ENCODE measurements at places on chromosomes 1 and 21.

GRCh38 chr1:177703888-177704446 is 265.9 kb downstream of the SEC16B start:
- no peaks in the 10 kb centered on the region for H3K27me3 ChIP-seq
- H3K4me1 ChIP-seq, result no peaks in the 10 kb centered on the region
- no peak overlapping the region for H3K27ac ChIP-seq

DNA sequence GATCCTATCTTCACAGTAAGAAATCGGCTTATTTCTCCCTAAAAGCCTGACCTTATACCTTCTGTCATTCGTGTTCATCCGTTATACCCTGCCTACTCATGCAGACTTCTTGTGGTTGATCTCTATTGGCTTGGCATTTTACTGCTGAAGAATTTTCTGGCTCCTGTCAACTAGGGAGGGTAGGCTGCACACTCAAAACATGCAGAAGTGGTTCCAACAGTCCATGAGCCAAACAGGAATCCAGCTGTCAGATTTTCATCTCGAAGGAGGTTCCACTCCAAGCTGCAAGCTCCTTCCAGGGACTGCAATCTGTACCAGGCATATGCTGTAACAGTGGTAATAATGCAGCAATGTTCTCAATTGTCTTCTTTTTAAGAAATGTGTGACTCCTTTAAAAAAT is 10.1 kb downstream of the DNAJC11 start:
- no peaks in the 10 kb centered on the region for H3K4me1 ChIP-seq
- H3K27me3 ChIP-seq, result no peaks in the 10 kb centered on the region
- no peak overlapping the region for H3K27ac ChIP-seq
- no peak for DNase-seq
- no peak overlapping the region for H3K4me3 ChIP-seq

DNA sequence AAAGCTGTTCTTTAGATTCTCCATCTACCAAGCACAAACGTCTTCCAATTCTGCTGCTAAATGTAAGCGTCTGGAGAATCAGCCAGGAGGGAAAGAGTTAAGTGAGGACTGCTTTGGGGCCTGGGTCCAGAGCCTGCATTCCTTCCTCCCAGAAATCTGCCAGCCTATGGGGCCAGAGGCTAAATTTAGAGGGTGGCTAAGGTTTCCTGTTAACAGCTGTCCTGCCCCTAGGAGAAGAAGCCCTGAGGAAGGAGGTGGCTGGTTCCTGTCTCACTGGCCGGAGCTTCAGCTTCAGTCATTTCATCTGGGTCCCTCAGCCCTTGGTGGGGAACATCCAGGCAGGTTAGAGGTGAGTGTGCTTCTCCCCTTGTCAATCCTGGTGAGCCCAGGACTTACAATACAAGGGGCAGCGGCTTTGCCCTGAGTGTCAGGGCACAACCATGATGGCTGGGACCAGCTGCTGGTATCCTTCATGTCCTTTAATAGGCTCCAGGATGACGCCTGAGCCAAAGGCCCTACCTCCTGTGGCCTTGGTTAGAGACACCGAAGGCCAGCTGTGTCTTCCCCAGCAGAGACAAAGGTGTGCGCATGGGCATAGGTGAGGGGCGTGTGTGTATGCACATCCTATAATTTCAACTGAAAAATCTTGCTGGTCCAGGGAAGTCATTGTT is at the start of gene STYXL2:
TSS of gene STYXL2 (plus strand) at position 230 of the 671 bp plus-strand sequence. CDS start 775 bp downstream, outside the sequence.
- no peaks in the 10 kb centered on the region for H3K27me3 ChIP-seq
- H3K4me3 ChIP-seq, result no peak within 1 kb of the TSS
- no peaks in the 10 kb centered on the region for H3K36me3 ChIP-seq
- no peaks in the 10 kb centered on the region for H3K4me1 ChIP-seq

- no peak overlapping the region for H3K27ac ChIP-seq
- DNase-seq, result no peak
- H3K4me1 ChIP-seq, result no peaks in the 10 kb centered on the region
- no peaks in the 10 kb centered on the region for H3K36me3 ChIP-seq
- no peak overlapping the region for H3K4me3 ChIP-seq
- H3K27me3 ChIP-seq, result no peaks in the 10 kb centered on the region
Measured at GRCh38 chr21:17987382-17988101, 168.4 kb upstream of the C21orf91 start.

DNA sequence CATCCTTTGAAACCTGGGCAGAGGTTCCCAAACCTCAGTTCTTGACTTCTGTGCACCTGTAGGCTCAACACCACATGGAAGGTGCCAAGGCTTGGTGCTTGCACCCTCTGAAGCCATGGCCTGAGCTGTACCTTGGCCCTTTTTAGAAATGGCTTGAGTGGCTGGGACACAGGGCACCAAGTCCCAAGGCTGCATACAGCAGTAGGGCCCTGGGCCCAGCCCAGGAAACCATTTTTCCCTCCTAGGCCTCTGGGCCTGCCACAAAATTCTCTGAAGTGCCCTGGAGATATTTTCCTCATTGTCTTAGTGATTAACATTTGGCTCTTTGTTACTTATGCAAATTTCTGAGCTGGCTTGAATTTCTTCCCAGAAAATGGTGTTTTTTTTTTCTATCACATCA is 65.6 kb upstream of the ACTRT2 start:
- no peak overlapping the region for H3K4me3 ChIP-seq
- H3K27ac ChIP-seq, result no peak overlapping the region

DNA sequence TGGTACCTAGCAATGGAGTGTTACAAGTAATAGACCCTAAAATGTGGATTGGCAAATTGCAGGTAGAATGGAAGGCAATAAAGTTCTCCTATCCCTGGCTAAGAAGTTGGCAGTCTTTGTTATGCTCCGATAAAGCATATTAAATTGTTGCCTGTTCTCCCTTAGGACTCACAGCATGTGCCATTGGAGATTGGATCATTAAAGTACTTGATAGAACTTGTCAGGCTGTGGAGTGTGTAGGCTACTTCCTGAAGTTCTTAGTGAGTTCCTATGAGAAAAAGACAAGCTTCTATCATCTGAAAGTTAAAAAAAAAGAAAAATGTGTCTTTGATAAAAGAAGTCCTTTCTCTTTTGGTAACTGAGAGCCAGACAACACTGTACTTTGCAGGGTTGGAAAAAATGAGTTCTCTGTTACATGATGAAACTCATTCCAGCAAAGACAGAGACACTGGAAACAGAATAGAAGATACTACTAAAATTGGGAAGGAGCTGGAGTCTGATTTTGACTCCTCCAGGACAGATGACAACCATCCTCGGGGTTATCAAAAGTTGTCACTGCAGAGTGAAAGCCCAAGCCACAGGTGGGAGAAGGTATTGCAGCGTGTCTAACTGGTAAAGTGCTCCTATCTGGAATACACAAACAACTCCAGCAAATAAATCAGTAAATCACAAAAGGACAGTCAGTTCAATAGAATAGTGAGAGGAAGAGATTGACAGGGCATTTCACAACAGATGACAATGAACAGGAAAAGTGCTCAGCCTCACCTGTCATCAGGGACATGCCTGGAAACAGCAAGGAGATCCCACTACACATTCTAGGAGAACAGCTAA is 87.5 kb upstream of the WDR26 start:
- no peak overlapping the region for H3K27ac ChIP-seq
- DNase-seq, result no peak
- H3K27me3 ChIP-seq, result no peaks in the 10 kb centered on the region
- H3K4me1 ChIP-seq, result no peaks in the 10 kb centered on the region
- no peaks in the 10 kb centered on the region for H3K36me3 ChIP-seq

DNA sequence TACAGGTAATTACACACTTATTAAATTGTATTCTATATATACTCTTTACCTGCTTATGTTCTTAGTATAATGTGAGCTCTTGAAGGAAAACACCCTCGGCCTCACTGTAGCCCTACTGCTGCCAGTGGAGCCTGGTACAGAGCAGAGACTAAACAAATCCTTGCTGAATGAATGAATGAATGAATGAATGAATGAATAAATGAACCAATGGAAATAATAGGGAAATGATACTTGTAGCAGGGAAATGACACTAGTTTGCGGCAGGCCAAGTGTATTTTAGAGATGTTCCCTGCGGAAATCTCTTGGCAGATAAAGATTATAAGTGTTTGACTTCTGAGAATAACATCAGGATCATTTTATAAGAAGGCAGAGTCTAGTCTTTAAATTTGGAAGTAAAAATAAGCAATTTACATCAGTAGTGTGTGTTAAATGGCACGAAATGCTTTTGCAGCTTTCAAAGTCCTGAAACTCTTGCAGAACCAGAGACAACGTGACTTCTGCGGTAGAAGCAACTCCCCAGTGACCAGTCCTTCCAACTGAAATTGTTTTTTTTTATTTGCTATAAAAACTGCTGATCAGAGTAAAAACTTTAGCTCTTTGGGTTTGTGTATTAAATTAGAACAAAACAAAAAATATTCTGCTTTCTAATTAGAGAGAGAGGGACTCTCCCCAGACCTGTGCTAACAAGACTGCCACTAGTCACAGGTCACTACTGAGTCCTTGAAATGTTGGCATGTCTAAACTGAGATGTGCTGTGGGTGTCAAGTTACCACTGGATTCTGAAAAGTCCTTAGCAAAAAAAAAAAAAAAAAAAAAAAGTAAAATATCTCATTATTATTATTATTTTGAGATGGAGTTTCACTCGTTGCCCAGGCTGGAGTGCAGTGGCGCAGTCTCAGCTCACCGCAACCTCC is 199.3 kb upstream of the MAP1LC3C start:
- H3K36me3 ChIP-seq, result no peaks in the 10 kb centered on the region
- no peaks in the 10 kb centered on the region for H3K27me3 ChIP-seq
- H3K4me3 ChIP-seq, result no peak overlapping the region
- no peaks in the 10 kb centered on the region for H3K4me1 ChIP-seq
- no peak for DNase-seq
- no peak overlapping the region for H3K27ac ChIP-seq

- H3K4me1 ChIP-seq, result peaks cover 9% of the 10 kb centered on the region
- H3K27ac ChIP-seq, result no peak overlapping the region
- no peak overlapping the region for H3K4me3 ChIP-seq
- no peak for DNase-seq
Measured at GRCh38 chr1:85656948-85657347, 51.3 kb downstream of the ZNHIT6 start.

DNA sequence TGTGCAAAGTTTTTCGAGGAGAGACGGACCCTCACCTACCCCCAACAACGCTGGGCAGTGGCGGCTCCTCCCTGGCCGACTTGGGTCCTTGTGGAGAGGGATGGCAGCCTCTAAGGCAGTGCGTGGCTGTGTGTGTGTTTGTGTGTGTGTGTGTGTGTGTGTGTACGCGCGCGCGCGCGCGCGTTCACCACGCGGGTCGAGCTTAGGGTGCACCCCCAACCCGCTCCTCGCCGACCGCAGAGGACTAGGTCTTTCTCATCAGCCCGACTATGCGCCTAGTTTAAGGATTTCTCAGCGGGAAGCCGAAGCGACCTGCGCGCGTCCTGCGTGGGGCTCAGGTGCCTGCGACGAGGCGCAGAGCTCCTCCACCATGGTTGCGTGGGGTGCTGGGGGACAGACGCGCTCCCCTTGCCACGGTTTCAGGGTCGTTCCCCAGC is 940 bp downstream of the SOX13 start:
- H3K36me3 ChIP-seq, result no peaks in the 10 kb centered on the region
- peak overlapping the region; percentile 54 for H3K4me3 ChIP-seq
- peak overlapping the region; percentile 87 for H3K27ac ChIP-seq
- peaks cover 20% of the 10 kb centered on the region for H3K4me1 ChIP-seq

GRCh38 chr1:206430031-206430983 is 40.0 kb upstream of the IKBKE start:
- DNase-seq, result no peak
- no peaks in the 10 kb centered on the region for H3K4me1 ChIP-seq
- H3K27me3 ChIP-seq, result no peaks in the 10 kb centered on the region
- H3K4me3 ChIP-seq, result no peak overlapping the region

- H3K27me3 ChIP-seq, result no peaks in the 10 kb centered on the region
- H3K36me3 ChIP-seq, result no peaks in the 10 kb centered on the region
- no peak overlapping the region for H3K4me3 ChIP-seq
- DNase-seq, result no peak
- no peaks in the 10 kb centered on the region for H3K4me1 ChIP-seq
Measured at GRCh38 chr21:25462517-25462971, 144.7 kb downstream of the MRPL39 start.

- H3K4me3 ChIP-seq, result no peak overlapping the region
- no peak for DNase-seq
- H3K4me1 ChIP-seq, result no peaks in the 10 kb centered on the region
- no peaks in the 10 kb centered on the region for H3K36me3 ChIP-seq
- H3K27ac ChIP-seq, result no peak overlapping the region
Measured at GRCh38 chr1:28966617-28967016, 52.2 kb downstream of the EPB41 start.

DNA sequence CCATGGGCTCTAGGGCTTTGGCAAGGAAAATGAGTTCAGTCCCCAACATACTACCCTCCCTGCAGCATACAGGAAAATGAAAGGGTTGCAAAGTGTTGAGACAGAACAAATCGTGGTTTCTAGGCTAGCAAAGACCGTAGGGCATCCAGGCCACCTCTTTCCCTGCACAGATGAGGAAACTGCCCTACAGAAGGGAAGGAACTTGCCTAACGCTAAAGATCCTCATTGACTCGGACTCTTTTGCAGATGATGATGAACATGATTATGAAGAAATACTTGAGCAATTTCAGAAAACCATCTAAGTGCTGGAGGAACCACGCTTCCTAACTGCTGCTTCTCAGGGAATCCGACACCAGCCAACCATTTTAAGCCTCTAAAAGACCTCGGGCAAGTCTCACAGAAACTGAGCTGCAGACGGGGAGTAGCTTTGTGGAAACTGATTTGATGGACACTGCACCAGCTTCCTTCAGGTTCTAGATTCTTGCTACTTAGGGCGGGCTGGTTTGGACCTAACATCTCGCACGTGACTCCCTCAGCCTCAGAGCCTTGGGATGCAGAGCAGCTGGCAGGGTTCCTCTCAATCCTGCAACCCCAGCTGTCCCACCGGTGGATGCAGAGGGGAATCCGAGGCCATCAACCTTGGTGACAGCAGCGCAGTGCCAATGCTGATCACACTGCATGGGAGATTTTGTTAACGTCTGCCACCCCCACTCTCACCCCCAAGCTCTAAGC is 13.4 kb downstream of the THEMIS2 start:
- no peak for DNase-seq
- no peak overlapping the region for H3K27ac ChIP-seq
- no peaks in the 10 kb centered on the region for H3K36me3 ChIP-seq
- H3K4me1 ChIP-seq, result no peaks in the 10 kb centered on the region
- no peak overlapping the region for H3K4me3 ChIP-seq

GRCh38 chr1:156862997-156863599 is 2.4 kb downstream of the NTRK1 start:
- H3K27me3 ChIP-seq, result no peaks in the 10 kb centered on the region
- H3K4me3 ChIP-seq, result no peak overlapping the region
- no peak for DNase-seq
- H3K4me1 ChIP-seq, result no peaks in the 10 kb centered on the region

- no peak overlapping the region for H3K4me3 ChIP-seq
- no peak for DNase-seq
- no peaks in the 10 kb centered on the region for H3K27me3 ChIP-seq
- H3K27ac ChIP-seq, result no peak overlapping the region
- no peaks in the 10 kb centered on the region for H3K36me3 ChIP-seq
Measured at GRCh38 chr1:209732725-209733124, 23.1 kb upstream of the TRAF3IP3 start.

- no peaks in the 10 kb centered on the region for H3K27me3 ChIP-seq
- no peak overlapping the region for H3K27ac ChIP-seq
- no peak for DNase-seq
- no peaks in the 10 kb centered on the region for H3K36me3 ChIP-seq
- H3K4me3 ChIP-seq, result no peak overlapping the region
Measured at GRCh38 chr1:94619731-94620130, 78.2 kb upstream of the F3 start.

GRCh38 chr1:63773496-63773814 is 362 bp upstream of the ROR1 start:
- H3K4me3 ChIP-seq, result peak overlapping the region; percentile 81
- H3K27ac ChIP-seq, result peak overlapping the region; percentile 85
- DNase-seq, result no peak
- H3K4me1 ChIP-seq, result peaks cover 6% of the 10 kb centered on the region
